AG08395 (cell line): ENCODE measurements at places on chromosomes 2 and 18.

- no peak for DNase-seq
Observed at GRCh38 chr18:69300185-69300584, 100.5 kb upstream of the DOK6 start.

- no peak for DNase-seq
Observed at GRCh38 chr2:160168878-160169277, 31.2 kb downstream of the ITGB6 start.

- DNase-seq, result no peak
Observed at GRCh38 chr18:55464581-55464980, 123.4 kb downstream of the TCF4 start.

DNA sequence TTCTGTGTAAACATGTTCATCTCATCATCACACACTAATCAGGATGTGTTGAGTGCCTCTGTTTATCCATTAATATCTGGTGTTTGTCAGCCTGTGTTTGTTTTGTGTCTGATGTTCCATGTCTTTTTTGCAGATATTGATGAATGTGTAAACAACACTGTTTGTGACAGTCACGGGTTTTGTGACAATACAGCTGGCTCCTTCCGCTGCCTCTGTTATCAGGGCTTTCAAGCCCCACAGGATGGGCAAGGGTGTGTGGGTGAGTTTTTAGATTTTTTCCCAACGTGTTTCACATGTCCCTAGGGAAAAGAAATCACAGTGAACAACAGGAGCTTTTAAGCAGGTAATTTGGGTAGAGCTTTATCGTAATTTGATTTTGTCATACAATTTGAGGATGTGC lies 133.7 kb upstream of the RASGRP3 start:
- no peak for DNase-seq

GRCh38 chr2:230696670-230697069 lies 16.0 kb upstream of the CAB39 start:
- DNase-seq, result no peak

GRCh38 chr2:196487417-196487816 lies 152.1 kb upstream of the CCDC150 start:
- peak; percentile 21 for DNase-seq

- no peak for DNase-seq
Observed at GRCh38 chr18:36132756-36133155, 3.1 kb downstream of the ELP2 start.

DNA sequence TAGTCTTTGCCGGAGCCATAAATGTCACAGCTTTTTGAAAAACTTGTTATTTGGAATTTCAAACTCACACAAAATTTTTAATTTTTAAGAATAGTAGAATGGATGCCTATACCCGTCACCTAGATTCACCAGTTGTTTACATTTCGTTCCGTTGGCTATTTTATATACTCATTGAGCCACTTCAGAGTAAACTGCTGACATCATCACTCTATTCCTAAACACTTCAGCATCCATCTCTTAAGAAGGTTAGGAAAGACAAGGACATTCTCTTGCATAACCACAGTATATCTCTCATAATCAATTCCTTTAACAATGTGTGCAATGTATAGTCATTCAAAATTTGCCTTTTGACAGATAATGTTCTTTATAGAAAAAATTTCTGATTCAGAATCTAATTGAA lies 1065.8 kb downstream of the LRP1B start:
- DNase-seq, result no peak

GRCh38 chr18:69839497-69839896 lies 108.2 kb downstream of the CD226 start:
- DNase-seq, result no peak

- DNase-seq, result peak; percentile 82
Observed at GRCh38 chr2:101704046-101704466, 6.5 kb downstream of the MAP4K4 start.

- no peak for DNase-seq
Observed at GRCh38 chr2:38818565-38818964, 40.6 kb downstream of the GEMIN6 start.

- DNase-seq, result peak; percentile 43
Observed at GRCh38 chr2:241636182-241637017, 558 bp downstream of the THAP4 start.

DNA sequence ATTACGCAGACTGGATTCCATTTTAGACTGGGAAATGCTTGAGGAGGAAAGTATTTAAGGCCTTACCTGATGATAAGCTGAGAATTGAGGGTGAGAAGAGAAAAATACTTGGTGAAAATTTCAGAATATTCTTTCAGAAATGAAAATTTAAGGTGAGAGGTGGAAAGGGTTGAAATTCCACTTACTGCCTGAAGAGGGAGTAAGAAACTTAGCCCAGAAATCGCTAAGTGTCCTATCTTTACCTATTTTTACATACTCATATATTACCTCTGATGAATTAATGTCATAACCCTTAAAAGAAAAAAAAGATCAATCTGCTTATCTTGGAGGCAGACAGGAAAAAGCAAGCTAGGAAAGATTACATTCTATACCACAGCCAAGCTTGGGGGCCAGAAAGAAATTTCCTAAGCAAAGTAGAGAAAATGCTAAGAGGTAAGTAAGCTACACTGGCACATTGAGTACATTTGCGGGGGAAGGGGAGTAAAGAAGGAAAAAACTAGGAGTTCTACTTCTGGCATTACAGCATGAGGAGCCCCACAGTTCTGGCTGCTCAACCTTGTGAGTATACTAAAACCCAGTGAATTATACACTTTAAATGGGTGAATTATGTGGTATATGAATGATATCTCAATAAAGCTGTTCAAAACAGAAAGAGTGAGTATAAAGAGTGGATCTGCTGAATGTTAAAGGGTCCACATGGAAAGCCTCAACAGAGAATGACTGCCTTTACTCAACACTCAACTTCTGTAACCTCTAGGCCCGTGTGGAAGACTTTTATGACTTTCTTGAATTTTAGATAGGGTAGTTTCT lies 33.8 kb downstream of the SMC6 start:
- peak; percentile 30 for DNase-seq

GRCh38 chr2:72979896-72980295 lies 62.6 kb downstream of the EMX1 start:
- no peak for DNase-seq

DNA sequence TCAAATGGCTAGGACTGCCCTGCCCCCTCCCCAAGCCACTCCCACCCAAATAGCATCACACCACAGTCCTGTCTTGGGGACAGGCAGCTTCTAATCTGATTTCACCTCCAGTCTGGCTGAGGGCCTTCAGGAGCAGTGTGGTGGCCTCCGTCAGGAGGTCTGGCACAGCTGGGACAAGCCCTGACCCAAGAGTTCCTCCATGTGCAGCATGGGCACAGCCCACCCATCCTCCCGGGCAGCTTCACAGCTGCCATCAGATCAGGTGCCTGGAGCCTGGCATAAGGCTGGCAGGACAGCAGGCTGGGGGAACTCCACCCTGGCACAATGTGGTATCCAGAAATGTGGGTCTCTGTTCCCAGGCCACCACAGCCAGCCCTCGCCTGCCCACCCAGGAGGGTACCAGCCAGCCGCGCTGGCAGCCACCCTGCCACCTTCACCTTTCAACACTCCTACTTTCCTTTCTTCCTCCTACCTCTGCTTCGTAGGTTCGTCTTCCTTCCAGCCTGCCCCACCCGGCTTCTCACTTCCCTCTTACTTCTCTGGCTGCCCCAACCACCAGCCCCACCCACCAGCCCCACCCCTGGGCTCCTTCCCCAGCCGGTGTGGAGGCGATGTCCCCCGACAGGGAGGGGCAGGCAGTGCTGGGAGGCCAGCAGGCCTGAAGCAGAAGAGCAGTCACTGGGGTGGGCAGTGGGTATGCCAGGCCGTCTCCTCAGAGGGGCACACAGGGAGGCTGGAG lies at the start of gene CAPG:
Gene CAPG (minus strand): TSS at position 522 of the 739 bp plus-strand sequence. CDS start 8,221 bp downstream, outside the sequence.
- DNase-seq, result no peak

GRCh38 chr2:222952204-222952603 lies 91.4 kb downstream of the ACSL3 start:
- no peak for DNase-seq

GRCh38 chr18:1573732-1574131 lies 669.1 kb downstream of the ADCYAP1 start:
- DNase-seq, result no peak

GRCh38 chr2:189658306-189659212 lies 2.7 kb upstream of the ASNSD1 start:
- no peak for DNase-seq
